ENCODE measurements at places on chromosomes 5 and 9.

- H3K27me3 ChIP-seq: no peaks in the 10 kb centered on the region
- no peak overlapping the region for H3K27ac ChIP-seq
- H3K36me3 ChIP-seq: no peaks in the 10 kb centered on the region
Observed at GRCh38 chr5:167905919-167906853, 385.3 kb upstream of the WWC1 start.

- no peaks in the 10 kb centered on the region for H3K4me1 ChIP-seq
- peak overlapping the region; percentile 96 for H3K4me3 ChIP-seq
- H3K36me3 ChIP-seq: no peaks in the 10 kb centered on the region
- no peaks in the 10 kb centered on the region for H3K27me3 ChIP-seq
- no peak for DNase-seq
Observed at GRCh38 chr5:173056783-173057061, 570 bp downstream of the CREBRF start.

- no peak for DNase-seq
- H3K4me1 ChIP-seq: no peaks in the 10 kb centered on the region
- no peaks in the 10 kb centered on the region for H3K27me3 ChIP-seq
- H3K4me3 ChIP-seq: no peak overlapping the region
- H3K27ac ChIP-seq: no peak overlapping the region
- H3K36me3 ChIP-seq: no peaks in the 10 kb centered on the region
Observed at GRCh38 chr5:43620944-43621505, 18.0 kb downstream of the NNT start.

DNA sequence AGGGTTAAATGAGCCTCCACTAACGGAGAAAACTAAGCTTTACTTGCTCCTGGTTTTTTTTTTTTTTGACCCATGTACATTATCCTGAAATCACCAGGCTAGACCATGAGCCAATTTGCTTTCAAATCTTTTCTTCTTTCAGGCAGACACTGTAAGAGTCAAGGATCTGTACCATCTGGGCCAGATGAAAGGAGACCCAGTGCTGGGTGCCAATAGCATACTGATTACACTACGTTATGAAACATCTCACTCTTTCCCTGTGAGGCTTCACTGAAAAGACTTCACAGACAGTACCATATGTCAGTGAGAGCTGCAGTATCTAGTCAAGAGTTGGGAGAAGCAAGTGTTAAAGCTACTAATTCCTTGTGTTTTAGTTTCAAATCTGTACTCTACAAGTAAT is 161.2 kb upstream of the PTPRD start:
- H3K27me3 ChIP-seq: no peaks in the 10 kb centered on the region
- H3K4me3 ChIP-seq: no peak overlapping the region
- no peak for DNase-seq
- no peak overlapping the region for H3K27ac ChIP-seq

GRCh38 chr5:110956280-110956912 is 115.1 kb upstream of the TSLP start:
- DNase-seq: no peak
- no peaks in the 10 kb centered on the region for H3K36me3 ChIP-seq
- no peaks in the 10 kb centered on the region for H3K4me1 ChIP-seq
- no peaks in the 10 kb centered on the region for H3K27me3 ChIP-seq
- no peak overlapping the region for H3K4me3 ChIP-seq

DNA sequence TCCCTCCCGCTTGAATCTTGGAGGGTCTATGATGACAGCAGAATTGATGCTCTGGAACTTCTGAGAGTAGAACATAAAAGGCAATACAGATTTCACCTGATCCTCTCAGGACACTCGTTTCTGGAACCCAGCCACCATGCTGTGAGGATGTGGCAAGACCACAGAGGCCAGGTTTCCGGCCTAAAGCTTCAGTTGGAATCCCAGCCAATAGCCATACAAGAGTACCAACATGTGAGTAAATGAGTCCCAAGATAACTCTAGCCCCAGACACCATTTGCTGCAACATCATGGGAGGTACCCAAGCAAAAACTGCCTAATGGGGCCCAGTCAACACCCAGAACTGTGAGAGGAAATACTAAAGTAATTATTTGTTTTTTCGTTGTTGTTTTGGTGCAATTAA is 65.7 kb upstream of the MARCHF11 start:
- H3K27me3 ChIP-seq: no peaks in the 10 kb centered on the region
- H3K4me3 ChIP-seq: no peak overlapping the region
- DNase-seq: no peak

- no peaks in the 10 kb centered on the region for H3K36me3 ChIP-seq
- no peak overlapping the region for H3K27ac ChIP-seq
- no peaks in the 10 kb centered on the region for H3K27me3 ChIP-seq
Observed at GRCh38 chr5:41787265-41787664, 83.0 kb downstream of the OXCT1 start.

DNA sequence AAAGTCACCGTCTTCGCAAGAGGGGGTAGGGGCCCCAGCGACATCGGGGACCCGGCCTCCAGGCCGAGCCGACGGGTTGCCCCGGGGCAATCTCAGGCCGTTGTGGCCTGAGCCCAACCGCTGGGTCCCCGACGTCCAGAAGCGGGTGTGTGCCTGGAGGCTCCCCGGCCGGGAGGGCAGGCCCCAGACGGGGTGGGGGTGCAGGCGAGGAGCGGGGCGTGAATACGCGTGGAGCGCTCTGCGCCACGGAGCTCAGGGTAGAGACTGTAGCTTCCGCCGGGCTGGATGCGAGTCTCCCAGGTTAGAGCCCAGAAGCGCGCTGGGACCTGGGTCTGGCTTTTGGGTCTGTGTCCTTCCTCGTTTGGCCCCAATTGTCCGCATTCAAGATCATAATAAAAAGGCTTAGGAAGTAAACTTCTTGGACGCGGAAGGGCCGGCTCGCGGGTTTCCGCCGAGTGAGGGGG is 3.5 kb downstream of the BARX1 start:
- H3K27me3 ChIP-seq: peaks cover 93% of the 10 kb centered on the region
- no peak for DNase-seq
- H3K4me1 ChIP-seq: peaks cover 16% of the 10 kb centered on the region
- H3K4me3 ChIP-seq: no peak overlapping the region
- H3K27ac ChIP-seq: no peak overlapping the region
- no peaks in the 10 kb centered on the region for H3K36me3 ChIP-seq

GRCh38 chr5:106393276-106393675 is 1277.5 kb downstream of the EFNA5 start:
- no peak overlapping the region for H3K27ac ChIP-seq
- H3K4me3 ChIP-seq: no peak overlapping the region

Measured in trophoblast cell (in vitro differentiated cells and primary cell).